ENCODE measurements at places on chromosomes 1 and 21.

GRCh38 chr1:147902253-147902845, at the start of gene GJA8:
TSS of gene GJA8 (plus strand) at chr1:147902795. CDS start at chr1:147907956, 5,161 bp downstream.
- no peak for DNase-seq

DNA sequence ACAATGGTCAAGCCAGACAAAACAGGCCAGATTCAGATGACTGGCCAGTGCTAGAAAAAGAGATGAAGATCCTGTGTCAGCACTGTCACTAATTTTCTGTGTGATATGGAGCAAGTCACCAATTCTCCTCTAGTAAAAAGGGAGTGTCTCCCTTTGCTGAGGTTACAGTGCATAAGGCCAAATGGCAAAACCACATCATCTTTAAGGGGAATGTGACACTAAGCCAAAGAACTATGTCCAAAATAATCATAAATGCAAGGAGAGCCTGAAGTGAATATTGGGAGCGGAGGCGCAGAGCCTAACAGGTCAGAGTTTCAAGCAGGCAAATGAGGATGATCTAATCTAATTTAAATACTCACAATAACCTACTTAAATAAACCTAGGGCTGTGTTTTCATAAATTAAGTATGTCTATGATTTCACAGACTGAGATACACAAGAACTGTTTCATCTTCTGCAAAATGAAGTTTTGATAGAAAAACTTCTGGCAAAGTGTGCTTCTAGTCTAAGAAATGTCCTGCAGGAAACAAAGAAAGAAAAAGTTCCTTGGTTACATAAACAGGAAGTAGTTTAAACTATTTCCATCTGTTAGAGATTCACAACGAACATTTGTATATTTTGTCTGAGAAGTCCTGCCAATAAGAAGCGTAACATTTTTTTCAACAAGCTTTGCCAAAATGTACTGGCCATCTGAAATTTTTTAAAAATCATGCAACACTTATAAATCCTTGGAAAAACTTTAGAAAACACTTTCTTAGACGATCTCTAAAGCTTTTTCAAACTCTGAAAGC, 290.2 kb downstream of the LRRC40 start:
- no peak for DNase-seq

GRCh38 chr1:217718873-217719272, 87.7 kb downstream of the SPATA17 start:
- no peak for DNase-seq

- no peak for DNase-seq
Observed at GRCh38 chr21:28374881-28375280, 617.8 kb downstream of the LTN1 start.

- DNase-seq: no peak
Observed at GRCh38 chr1:115479055-115479482, 141.0 kb upstream of the NGF start.

DNA sequence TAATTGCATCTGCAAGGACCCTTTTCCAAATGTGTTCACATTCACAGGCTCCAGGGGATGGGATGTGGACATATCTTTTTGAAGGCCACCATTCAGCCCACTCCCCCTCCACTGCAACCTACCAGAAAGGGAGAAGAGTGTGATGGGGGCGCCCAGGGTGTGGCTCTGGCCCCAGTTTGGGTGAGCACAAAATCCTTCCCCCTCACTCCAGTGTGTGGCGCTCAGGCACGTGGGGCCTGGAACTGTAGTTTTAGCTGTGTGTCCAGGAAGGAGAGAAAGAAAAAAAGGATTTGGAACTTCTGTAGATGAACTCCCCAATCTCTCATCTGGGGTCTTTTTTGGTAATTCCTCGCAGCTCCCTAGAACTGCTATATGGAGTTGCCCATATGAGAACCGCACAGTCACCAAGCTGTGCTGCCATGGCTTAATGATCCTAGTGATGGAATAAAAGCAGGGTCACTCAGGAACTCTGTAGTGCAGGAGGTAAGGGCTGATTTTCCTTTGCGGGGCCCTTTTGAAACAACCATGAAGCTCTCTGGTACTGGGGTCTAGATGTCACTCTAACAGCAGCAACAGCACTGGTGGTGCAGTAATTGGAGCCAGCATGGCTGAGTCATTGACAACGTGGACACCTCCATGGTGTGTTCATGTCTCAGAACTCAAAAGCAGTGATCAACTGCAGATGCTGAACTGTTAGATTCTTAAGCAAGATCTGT, 17.0 kb downstream of the AGT start:
- no peak for DNase-seq

DNA sequence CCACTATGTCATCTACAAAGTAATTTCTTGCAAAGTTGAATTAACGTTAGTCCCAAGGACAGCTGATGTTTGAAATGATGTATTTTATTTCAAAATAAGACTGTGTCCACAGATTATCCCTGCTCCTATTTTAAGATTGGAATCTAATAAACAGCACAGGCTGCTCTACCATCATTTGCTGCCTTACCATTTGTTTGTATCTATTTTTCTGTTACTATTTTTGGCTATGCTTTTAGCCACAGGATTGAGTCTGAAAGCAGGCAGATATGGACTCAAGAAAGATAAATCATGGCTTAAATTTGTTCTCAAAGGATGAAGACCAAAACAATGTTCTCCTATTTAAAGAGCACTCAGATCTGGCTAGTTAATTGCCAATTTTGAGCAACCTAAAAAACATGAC, 105.3 kb downstream of the RGS2 start:
- no peak for DNase-seq

GRCh38 chr1:17027403-17027802, 15.7 kb upstream of the ATP13A2 start:
- no peak for DNase-seq

- no peak for DNase-seq
Observed at GRCh38 chr1:156640842-156641706, 843 bp upstream of the BCAN start.

DNA sequence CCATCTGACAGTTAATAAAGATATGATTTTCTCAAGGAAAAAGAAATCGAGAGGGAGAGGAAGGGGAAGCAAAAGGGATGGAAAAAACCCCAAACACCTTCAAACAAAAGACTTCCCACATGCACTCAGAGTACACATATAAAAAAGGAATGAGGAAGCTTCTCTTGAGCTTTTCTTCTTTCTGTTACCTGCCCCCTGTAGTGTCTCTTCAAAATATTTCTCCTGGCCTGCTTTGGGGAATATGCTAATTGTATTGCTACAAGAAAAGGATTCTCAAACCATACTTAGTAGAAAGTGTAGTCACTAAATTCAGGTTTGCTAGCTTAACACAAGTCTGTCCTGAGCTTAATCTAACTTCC, 58.7 kb downstream of the KIF14 start:
- no peak for DNase-seq

GRCh38 chr1:218863987-218864386, 309.7 kb upstream of the LYPLAL1 start:
- DNase-seq: no peak

DNA sequence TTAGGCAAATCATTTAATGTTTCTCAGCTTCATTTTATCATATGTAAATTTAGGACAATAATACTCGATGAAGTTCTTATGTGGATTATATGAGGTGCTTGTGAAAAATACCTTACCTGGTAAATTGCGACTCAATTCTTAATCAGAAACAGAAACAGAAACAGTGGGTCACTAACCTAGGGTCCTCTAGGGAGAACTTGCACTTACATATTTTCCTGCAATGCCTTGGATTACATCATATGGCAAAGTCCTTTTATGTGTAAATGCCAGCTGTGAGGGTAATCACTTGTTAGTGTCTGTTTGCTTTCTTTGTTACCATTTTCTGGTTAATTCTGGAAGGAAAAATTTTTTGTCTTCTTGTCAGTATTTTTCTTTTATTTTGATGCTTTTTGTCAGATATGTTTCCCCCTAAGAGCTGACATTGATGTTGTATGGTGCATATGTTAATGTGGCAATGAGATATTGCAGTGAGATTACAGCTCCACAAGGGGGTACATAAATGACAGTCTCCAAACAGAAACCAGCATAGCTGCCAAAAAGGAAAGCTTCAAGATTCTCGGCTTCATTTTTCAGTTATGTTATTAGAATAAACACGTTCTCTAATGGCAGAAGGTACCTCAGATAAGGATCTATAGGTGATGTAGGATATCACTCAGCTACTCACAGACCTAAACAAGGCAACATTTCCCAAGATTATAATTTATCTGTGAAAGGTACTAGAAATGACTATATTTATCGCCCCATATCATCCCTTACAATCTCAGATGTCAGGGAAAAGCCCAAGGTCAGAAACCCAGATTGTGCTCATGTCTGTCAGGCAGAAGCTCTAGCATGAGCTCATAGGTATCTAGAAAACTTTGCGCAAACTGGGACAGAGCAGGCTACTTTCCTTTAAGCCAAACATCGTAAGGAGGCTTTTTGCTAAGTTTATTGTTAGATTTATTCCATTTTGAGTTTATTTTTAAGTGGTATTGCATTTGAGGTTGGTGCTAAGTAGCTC, 119.9 kb downstream of the FASLG start:
- DNase-seq: no peak

GRCh38 chr1:244050014-244050834, 859 bp upstream of the ZBTB18 start:
- DNase-seq: no peak

DNA sequence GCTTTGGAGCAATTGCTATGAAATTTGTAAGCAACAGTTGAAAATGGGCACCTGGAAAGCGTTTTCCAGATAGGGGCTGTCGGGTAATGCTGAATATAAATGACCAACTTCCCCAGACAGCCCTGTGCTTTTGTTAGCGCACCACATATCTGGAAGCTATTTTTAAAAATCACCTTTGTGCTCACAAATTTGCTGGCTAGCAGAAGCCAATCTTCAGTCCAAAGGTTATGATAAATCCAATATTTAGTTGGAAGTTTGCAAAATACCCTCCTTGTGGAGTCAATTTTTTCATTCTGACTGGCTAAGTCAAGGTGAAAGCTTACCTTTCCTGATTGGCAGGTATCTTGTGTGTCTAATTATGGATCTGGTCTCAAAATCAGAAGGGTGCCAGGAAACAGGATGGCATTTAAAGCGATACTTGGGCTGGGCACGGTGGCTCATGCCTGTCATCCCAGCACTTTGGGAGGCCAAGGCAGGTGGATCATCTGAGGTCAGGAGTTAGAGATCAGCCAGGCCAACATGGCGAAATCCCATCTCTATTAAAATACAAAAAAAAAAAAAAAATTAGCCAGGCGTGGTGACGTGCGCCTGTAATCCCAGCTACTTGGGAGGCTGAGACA, 124.1 kb upstream of the AJAP1 start:
- no peak for DNase-seq

DNA sequence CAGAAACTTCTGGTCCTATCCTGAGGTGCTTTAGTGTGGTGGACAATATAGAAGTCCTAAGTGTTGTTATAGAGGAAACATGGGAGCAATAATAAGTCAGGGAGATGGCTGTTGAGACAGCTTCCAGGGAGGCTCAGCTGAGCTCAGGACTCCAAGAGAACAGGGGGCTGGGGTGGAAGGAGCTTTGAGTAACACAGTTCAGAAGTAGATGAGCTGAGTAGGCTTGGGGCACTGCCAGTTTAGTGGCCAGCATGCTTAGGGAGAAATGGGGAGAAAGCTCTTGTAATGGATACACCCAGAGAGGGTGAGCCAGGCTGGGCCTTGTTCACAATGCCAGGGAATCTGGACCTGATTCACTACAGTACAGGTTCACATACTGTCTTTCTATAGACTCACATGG, 201.6 kb downstream of the DAB1 start:
- DNase-seq: no peak

- DNase-seq: no peak
Observed at GRCh38 chr1:223653015-223653414, 12.5 kb downstream of the CAPN8 start.

GRCh38 chr1:224929335-224930237, at the start of gene DNAH14:
TSS of gene DNAH14 (plus strand) at chr1:224929675. CDS start at chr1:224952703, 23,028 bp downstream.
- DNase-seq: peak; percentile 79

- DNase-seq: no peak
Observed at GRCh38 chr1:17545356-17545755, 5.9 kb downstream of the ARHGEF10L start.

GRCh38 chr1:17565461-17566252, 26.2 kb downstream of the ARHGEF10L start:
- DNase-seq: no peak

GRCh38 chr1:87706779-87707228, 378.1 kb downstream of the LMO4 start:
- DNase-seq: no peak

DNA sequence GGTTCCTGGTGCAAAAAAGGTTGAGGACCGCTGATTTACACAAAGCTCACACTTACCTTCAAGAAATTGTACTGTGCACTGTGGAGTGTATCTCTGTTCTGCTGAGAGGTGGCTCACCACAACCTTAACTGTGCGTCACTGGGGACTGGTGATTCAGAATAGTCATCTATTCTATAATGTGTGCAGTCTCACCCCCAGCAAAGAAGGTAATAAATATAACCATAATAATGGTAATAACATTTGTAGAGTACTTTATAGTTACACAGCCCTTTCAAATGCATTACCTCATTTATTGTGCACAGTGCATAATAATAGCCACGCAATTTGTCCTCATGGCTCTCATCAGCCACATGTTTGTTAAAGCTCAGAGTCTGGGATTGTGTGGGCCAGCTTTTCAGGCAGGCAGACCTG, 59.4 kb upstream of the DUSP10 start:
- DNase-seq: no peak

DNA sequence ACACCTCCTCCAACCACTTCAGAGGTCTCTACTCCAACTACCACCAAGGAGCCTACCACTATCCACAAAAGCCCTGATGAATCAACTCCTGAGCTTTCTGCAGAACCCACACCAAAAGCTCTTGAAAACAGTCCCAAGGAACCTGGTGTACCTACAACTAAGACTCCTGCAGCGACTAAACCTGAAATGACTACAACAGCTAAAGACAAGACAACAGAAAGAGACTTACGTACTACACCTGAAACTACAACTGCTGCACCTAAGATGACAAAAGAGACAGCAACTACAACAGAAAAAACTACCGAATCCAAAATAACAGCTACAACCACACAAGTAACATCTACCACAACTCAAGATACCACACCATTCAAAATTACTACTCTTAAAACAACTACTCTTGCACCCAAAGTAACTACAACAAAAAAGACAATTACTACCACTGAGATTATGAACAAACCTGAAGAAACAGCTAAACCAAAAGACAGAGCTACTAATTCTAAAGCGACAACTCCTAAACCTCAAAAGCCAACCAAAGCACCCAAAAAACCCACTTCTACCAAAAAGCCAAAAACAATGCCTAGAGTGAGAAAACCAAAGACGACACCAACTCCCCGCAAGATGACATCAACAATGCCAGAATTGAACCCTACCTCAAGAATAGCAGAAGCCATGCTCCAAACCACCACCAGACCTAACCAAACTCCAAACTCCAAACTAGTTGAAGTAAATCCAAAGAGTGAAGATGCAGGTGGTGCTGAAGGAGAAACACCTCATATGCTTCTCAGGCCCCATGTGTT, 66.6 kb downstream of the TPR start:
- no peak for DNase-seq

GRCh38 chr1:189212606-189213005, 1265.1 kb downstream of the BRINP3 start:
- no peak for DNase-seq

DNA sequence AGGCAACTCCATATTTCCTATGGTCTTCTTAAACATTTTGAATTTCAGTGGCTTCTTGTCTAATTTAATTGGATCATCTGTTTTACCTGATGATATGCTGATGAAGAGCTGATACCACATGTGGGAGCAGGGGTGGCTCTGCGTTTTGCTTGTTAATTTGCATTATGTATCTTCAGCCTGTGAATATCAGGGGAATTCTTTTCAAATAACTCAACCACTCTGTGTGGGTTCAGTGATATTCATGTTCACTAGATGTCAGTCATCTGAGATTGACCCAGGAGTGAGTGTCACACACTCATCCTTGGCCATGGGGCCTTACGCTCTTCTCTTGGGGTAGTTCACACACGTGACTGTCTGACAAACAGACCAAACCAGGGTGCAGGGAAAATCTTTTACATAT, 83.0 kb downstream of the FCRL5 start:
- no peak for DNase-seq

GRCh38 chr1:37169743-37170275, 135.5 kb upstream of the GRIK3 start:
- DNase-seq: no peak

All from WERI-Rb-1 (cell line).